Activated T-helper 2 cell treated with anti-CD3 and anti-CD28 coated beads, Interferon-gamma antibody, Interleukin-2, Interleukin-4, amounts not matched to agents 10 μg/mL and 5 μg/mL and 100 μg/mL, durations not matched to agents 14 hours and 24 hours and 36 hours (primary cell): ENCODE measurements at places on chromosomes 7 and 10. TPM values are rescaled to one million over a fixed set of nuclear protein-coding genes. Genes with fewer than 3 reads are reported as not detected.

The SLC26A4 gene
- total RNA-seq: 3.6 and 3.9 TPM in 2 replicates

The POM121 gene
- 70.6 and 71.4 TPM in 2 replicates for total RNA-seq

The GPR26 gene
- total RNA-seq: not detected in 2 replicates

The HELLS gene
- total RNA-seq: 224 and 230 TPM in 2 replicates

The GNB2 gene
- 221 and 224 TPM in 2 replicates for total RNA-seq

The FAM149B1 gene
- 13.8 and 14.3 TPM in 2 replicates for total RNA-seq

The SPDYE16 gene
- total RNA-seq: 0.14 and 0.30 TPM in 2 replicates

The ETV1 gene
- total RNA-seq: 0.05 and 0.53 TPM in 2 replicates

The PDZD7 gene
- total RNA-seq: 0.53 and 0.64 TPM in 2 replicates

The CD36 gene
- not detected in 2 replicates for total RNA-seq

The FAM24B gene
- 15.6 and 16.0 TPM in 2 replicates for total RNA-seq

The ZNHIT1 gene
- total RNA-seq: 45.1 and 46.8 TPM in 2 replicates

The KNDC1 gene
- 0.39 and 0.51 TPM in 2 replicates for total RNA-seq

The MICU1 gene
- total RNA-seq: 30.0 and 30.7 TPM in 2 replicates

The OR6V1 gene
- total RNA-seq: not detected in 2 replicates

The CRPPA gene
- 1.3 and 1.4 TPM in 2 replicates for total RNA-seq

The ZNF425 gene
- total RNA-seq: 0.39 and 1.0 TPM in 2 replicates

The LRRC27 gene
- 2.8 and 3.5 TPM in 2 replicates for total RNA-seq

The TMEM178B gene
- 0.30 and 0.41 TPM in 2 replicates for total RNA-seq

The POLR2J2 gene
- total RNA-seq: 13.9 and 17.3 TPM in 2 replicates

The CPXM2 gene
- total RNA-seq: not detected in 2 replicates

The OPN1SW gene
- total RNA-seq: not detected in 2 replicates

The ERVW-1 gene
- total RNA-seq: not detected in 2 replicates
